Stimulated activated CD4-positive, alpha-beta T cell treated with anti-CD3 and anti-CD28 coated beads, TNF-alpha, amount 100 ng/mL, for 24 hours (primary cell): ENCODE measurements at places on chromosomes 13 and 19.

GRCh38 chr19:30676990-30677679 is 305.0 kb downstream of the ZNF536 start:
- no peak for DNase-seq

- DNase-seq, result no peak
These were observed 126.7 kb downstream of the STARD13 start for GRCh38 chr13:33158816-33159215.

GRCh38 chr19:38869836-38870607 is 8.1 kb downstream of the RINL start:
- DNase-seq, result peak; percentile 93

- DNase-seq, result no peak
These were observed 125.0 kb downstream of the HS6ST3 start for GRCh38 chr13:96214824-96215445.

DNA sequence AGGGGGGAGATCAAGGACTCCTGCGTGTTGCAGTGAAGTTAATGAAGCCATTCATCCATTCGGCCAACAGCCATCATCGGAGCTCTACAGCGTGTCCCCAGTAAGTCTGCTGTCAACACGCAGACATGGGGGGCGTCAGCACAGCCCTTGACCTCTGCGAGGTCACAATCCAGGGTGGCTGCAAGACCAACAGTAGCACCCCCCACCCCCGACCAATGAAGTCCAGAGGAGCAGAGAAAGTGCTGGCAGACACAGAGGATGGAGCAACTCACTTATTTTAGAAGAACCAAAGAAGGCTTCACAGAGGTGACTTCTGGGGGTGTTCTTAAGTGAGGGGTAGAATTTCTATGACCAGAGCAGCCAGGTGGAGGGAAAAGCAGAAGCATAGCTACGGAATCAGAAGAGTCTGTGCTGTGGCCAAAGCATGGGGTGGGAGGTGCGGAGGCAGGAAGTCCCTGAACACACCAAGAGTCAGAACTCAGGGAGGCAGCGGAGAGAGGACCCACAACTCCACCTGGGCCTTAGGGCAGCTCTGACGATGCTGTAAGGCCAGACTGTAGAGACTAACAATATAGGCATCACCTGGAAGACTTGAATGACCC is 185.4 kb downstream of the FOXO1 start:
- DNase-seq, result no peak

DNA sequence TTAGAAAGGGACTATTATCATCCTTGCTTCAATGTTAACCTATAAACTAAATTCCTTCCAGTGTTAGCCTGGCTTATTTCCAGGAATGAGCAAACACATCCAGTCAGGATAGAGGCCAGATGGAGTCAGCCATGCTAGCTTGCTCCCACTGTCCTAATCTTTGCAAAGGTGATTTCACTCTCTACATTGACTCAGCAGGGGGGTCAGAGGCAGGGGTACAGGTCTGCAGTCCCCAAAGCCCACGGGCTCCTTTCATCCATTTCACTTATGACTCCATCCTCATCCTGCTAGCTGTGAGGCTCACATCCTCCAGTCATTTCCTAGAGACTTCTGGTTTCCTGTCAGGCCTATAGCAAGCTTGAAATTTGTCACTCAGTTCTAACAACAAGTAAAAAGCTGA is 63.4 kb upstream of the CEACAM8 start:
- no peak for DNase-seq

- no peak for DNase-seq
These were observed 6.2 kb downstream of the MYO1F start for GRCh38 chr19:8571006-8571411.

DNA sequence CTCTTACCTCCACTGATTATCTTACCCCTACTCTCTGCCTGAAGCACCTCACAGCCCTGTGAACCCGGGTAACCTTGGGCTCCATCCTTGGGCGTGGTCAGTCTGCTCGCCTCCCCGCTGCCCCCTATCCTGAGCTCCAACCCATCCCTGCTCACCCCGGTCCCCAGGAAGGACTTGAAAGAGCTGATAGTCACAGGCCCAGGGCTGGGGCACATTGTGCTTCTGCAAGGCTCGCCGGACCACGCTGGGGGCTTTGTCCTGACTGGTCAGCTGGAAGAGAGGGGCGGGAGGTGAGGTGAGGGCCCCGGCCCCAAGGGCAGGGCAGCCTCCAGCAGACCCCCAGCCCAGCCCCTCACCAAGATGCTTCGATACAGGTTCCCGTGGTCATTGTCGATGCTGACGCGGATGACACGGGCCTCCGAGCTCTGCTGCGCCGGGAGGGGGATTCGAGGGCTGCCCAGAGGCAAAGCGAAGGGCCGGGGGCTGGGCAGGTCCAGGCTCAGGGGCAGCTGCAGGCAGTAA is 13.0 kb upstream of the EPOR start:
- DNase-seq, result no peak

DNA sequence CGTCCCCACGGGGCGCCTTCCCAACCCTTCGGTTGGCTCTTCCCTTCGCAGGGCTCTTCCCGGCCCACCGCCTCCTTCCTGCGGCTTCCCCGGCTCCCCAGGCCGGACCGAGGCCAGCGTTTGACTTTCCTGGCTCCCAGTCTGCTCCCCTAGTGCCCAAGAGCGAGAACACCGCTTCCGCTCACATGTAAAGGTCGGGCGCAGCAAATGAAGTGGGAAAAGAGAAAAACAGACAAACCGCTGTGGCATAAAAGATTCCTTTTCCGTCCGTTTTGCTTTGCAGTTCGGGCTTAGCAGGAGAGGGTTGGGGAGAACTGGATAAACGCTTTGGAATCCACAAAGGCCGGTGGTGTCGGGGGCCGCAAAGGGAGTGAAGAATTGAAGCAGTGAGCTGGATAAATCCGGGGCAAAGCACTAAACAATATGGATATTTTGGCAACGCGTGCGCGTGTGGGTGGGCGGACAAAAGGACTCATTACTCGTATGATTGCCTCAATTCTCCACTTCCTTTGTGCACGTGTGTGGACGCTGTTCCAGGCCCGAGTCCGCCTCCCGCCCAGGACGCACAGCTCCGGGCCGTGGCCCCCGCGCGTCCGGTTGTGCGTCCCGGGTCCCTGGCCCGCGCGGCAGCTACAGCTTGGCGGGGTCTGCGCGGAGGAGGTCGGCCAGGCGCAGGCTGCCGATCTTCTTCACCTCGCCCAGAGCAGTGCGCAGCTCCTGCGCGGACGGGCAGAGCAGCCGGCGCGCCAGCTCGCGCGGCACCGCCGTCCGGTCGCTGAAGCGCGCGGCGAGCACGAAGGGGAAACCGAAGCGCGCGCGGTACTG is 8.6 kb upstream of the CDX2 start:
- no peak for DNase-seq

GRCh38 chr13:51225029-51225428 is 2.8 kb downstream of the FAM124A start:
- DNase-seq, result no peak
